Fibroblast of the conjunctiva (primary cell): ENCODE measurements at places on chromosomes 13 and 19.

- no peak for DNase-seq
These were observed 23.9 kb upstream of the CEBPG start for GRCh38 chr19:33349319-33350289.

- DNase-seq = peak; percentile 21
These were observed 5.7 kb downstream of the ATP4A start for GRCh38 chr19:35557539-35558399.

GRCh38 chr19:5563008-5563431, 4.7 kb downstream of the TINCR start:
- no peak for DNase-seq

- no peak for DNase-seq
These were observed 84.9 kb downstream of the RGCC start for GRCh38 chr13:41542281-41542680.
